ENCODE measurements at places on chromosomes 7 and 10.

- no peak for DNase-seq
Measured at GRCh38 chr7:32459788-32460187, 30.4 kb downstream of the LSM5 start.

- no peak for DNase-seq
Measured at GRCh38 chr7:34163956-34164355, 258.6 kb downstream of the BMPER start.

- no peak for DNase-seq
Measured at GRCh38 chr7:50652400-50653125, 87.4 kb upstream of the DDC start.

DNA sequence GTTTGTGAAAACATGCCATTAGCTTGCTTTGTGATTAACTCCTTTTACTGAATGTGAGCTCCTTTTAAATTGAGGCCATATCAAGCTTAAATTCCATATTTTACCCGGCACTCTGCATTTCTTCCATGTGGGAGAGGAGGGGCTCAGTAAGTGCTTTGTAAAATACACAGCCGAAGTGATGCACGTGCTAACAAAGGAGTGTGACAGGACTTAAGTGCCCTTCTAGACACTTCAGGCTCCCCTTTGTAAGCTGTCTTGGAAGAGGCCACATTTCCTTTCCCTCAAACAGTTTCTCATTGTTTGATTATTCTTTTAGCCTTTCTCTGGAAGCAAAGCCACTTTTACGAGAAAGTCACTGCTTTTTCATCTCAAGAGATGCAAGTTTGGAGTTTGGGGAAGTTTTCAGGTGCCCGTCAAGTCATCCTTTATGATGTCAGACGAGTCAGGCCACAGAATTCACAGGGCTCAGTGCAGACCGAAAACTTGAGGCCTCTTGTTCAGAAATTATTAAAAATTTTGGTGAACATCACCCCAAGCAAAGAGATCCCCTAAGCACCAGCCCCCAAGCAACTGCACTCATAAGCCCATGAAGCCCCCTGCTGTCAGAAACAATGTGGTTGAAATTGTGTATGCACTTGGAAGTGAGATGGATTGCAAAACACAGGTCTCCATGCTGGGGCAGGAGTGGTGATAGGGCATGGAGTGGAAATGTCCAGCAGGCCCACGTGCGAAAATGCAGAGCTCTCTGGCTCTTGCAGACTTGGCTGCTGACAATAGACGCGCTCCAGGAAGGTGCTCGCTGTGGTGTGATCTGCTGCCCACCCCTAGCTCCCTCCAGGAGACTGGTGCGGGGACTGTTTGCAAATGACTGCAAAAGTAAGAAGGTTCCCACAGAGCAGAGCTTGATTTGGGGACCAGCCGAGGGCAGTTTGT, 11.5 kb downstream of the IKZF1 start:
- DNase-seq: no peak

DNA sequence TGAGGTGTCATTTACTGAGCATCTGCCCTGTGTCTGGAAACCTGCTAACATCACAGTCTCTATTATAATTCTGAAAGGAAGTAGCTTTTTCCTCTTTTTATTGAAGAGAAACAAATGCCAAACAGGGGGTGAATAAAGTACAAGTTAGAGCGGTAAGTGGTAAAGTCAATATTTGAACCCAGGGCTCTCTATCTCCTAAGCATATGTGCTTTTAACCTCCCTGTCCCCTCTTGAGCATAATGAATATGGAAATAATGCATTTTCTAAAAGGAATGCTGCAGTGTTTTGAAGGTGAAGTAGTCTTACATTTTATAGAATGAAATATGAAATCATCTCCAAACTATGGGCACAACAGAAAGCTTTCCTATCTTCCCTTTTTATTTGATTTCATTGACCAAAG, 196.7 kb downstream of the KIAA1217 start:
- DNase-seq: no peak

- DNase-seq: no peak
Measured at GRCh38 chr10:58813573-58813972, 300.9 kb downstream of the BICC1 start.

- DNase-seq: no peak
Measured at GRCh38 chr7:84218681-84219080, 24.1 kb upstream of the SEMA3A start.

DNA sequence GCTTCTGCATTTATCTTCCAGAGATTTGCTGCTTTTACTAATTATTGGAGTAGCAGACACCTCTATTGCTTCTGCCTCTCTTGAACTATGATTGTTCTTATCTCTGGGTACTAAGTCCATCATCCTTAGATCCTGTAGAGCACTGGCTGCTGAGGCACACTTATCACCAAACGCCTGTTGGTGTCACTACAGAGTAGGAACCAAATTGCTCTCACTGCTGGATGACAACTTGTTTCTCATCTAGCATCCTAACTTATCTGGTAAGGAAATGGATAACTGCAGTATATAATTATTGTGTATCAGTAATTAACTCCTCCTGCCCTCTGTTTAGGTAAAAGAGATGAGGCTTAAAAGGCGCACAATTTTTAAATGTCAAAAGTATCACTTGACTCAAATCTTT, 1059.4 kb downstream of the NRG3 start:
- DNase-seq: peak; percentile 12

- DNase-seq: no peak
Measured at GRCh38 chr10:128664729-128665128, 538.5 kb upstream of the MKI67 start.

DNA sequence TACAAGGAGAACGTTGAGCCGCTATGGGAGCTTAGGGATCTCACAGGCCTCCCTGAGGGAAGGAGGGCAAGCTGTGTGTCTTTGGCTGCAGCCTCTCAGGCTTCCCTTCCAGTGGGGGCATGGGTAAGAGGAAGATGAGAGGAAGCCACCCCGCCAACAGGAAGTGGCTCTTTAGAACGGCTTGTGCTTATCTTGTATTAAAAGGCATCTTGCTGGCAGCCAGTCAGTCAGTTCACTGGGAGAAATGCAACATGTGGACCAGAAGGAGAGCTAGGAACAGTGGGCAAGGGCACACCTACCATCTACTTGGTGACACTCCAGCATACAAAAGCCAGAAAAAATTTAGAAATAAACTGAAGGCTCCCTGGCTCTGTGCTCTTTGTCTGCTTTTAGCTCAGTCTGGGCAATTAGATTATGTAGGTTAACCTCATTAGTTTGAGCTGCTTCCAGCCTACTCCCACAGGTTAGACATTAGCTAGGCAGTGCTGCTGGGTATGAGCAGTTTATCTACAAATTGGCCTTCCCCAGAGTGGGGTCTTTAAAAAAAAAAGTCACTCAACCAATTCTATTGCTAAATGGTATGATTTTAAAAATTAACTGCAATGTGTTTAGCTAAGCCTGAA, 595.9 kb downstream of the KCNMA1 start:
- DNase-seq: no peak

GRCh38 chr7:156566812-156567549, 73.6 kb upstream of the RNF32 start:
- DNase-seq: peak; percentile 60

- DNase-seq: no peak
Measured at GRCh38 chr7:112575864-112576263, 95.1 kb downstream of the LSMEM1 start.

DNA sequence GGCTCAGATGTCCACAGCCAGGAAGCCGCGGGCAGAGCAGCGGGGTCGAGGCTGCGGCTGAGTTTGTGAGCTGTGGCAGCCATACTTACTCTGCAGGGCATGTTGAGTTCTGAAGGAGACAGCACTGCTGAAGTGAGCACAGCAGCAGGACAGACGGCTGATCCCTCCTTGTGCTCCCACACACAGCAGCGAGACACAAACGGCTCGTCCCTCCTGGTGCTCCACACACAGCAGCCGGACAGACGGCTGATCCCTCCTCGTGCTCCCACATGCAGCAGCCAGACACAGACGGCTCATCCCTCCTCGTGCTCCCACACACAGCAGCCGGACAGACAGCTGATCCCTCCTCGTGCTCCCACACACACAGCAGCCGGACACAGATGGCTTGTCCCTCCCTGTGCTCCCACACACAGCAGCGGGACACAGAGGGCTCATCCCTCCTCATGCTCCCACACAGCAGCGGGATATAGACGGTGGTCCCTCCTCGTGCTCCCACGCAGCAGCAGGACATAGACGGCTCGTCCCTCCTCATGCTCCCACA, 305.1 kb downstream of the PTPRN2 start:
- no peak for DNase-seq

DNA sequence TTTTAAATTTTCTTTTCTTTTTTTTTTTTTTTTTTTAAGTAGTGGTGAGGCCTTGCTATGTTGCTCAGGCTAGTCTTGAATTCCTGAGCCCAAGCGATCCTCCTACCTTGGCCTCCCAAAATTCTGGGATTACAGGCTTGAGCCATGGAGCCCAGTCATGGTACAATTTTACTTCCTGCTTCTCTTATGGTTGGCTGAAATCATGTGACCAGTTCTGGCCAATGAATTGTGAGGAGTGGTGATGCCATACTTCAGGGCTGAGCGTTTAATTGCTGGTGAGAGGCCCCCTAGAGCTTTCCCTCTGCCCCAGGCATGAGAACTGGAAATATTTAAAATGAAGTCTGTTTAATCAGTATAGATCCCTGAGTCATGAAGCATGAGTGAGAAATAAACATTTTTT, 22.2 kb upstream of the BAIAP2L1 start:
- no peak for DNase-seq

DNA sequence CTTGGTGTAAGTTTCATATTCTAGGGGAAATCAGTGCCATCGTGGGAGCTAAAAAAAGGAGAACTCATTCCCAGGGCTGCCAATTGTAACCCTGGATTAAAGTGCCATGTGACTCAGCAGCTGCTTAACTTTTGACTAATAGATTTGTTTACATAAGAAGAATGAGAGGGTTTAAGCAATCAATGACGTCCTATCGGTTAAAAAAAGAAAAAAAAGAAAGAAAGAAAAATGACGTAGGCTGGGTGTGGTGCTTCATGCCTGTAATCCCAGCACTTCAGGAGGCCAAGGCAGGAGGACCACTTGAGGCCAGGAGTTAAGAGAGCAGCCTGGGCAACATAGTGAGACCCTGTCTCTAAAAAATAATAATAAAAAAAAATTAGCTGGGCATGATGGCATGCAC, 116.2 kb upstream of the AFAP1L2 start:
- DNase-seq: no peak

DNA sequence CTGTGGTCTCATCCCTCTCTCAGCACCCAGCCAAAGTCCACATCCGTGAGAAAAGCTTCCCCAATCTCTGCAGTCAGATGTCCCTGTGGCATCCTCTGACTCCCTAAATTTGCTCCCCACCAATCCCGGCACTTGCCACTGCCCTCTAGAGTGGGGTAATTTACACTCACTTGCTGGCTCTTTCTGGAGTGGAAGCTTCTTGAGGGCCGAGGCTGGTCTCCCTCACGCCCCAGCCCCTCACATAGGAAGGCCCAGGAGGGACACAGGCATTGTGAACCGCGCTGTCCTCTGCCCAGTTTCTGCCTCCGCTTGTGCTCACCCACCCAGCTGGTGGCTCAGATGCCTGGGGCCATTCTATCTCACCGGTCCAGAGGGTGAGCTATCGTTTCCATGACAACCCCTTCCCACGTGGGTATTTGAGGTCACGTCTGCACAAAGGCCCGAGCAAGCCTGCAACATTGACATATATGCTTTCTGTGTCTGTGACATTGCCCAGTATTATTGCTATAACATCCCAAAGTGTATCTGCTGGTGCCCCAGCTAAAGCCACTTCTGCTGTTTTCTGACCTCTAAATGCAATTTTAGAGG, 97.3 kb upstream of the CTBP2 start:
- no peak for DNase-seq

DNA sequence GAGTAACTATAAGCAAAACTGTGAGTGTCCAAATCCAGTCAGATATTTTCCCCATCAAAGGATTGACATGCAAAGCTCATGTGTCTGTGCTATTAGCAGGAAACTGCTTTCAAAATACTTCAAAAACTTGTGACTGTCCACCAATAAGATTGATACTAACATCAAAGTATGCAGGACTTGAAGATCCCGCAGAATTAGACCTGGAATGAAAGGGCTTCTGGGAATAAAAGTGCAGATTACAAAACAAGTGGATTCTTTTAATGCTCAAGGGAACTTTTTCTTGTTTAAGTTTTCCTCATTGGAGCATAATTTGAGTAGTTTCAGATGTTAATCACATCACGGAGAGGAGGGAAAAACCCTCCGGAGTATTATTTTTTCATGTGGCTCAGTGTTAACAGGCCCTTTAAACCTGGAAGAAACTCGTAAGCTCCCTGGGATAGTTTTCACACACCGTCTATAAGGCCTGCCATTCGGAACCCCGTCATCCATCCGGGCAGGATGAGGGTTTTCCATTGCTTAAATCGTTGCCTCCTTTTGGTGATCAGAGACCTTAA, 33.9 kb upstream of the MKX start:
- DNase-seq: no peak

GRCh38 chr7:11620406-11621253, 211.4 kb downstream of the THSD7A start:
- no peak for DNase-seq

DNA sequence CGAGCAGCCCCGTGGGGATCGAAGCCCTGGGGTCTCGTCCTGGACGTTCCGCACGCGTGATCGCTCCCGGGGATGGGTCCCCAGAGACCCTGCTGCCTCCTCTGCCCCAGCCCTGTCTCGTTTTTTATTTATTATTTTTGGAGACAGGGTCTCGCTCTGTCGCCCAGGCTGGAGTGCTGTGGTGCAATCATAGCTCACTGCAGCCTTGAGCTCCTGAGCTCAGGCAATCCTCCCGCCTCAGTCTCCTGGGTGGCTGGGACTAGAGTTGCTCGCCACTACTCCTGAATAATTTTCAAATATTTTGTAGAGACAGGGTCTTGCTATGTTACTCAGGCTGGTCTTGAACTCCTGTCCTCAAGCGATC, 319 bp upstream of the STX1A start:
- no peak for DNase-seq

- no peak for DNase-seq
Measured at GRCh38 chr10:45586028-45586824, 86.3 kb downstream of the ZFAND4 start.

DNA sequence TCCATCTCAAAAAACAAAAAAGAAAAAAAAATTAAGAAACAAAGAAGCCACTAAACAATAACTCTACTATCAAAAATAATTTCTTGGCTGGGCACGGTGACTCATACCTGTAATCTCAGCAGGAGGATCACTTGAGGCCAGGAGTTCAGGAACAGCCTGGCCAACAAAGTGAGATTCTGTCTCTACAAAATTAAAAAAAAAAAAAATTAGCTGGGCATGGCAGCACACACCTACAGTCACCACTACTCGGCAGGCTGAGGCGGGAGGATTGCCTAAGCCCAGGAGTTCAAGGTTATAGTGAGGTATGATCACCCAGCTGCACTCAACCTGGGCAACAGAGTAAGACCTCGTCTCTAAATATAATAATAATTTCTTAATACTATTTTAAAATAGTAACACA, 69.0 kb downstream of the PARD3 start:
- DNase-seq: no peak

- DNase-seq: no peak
Measured at GRCh38 chr10:84065804-84066601, 73.3 kb upstream of the GHITM start.

DNA sequence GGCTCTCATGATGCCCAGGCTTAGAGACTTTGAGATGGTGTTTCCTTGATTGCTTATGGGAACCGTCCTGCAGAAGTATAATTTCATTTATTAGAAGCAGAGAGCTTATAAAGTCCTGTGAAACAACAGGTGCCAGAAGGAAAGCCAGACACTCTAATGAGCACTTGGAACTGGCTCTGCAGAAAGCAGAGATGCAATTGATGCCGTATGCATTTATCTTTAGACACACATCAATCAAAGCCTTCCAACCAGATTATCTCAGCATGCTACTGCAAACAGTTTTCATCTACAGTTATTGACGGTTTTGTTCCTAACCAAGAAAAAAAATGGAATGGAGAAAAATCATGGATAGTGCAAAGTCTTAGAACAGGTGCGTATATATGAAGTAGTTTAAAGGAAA, 371.7 kb upstream of the PRKCQ start:
- no peak for DNase-seq

GRCh38 chr10:115969591-115969990, 303.4 kb downstream of the GFRA1 start:
- no peak for DNase-seq
